ENCODE measurements at places on chromosomes 7 and 10.

GRCh38 chr10:103086261-103086660 lies 106.8 kb downstream of the NT5C2 start:
- no peak for DNase-seq

DNA sequence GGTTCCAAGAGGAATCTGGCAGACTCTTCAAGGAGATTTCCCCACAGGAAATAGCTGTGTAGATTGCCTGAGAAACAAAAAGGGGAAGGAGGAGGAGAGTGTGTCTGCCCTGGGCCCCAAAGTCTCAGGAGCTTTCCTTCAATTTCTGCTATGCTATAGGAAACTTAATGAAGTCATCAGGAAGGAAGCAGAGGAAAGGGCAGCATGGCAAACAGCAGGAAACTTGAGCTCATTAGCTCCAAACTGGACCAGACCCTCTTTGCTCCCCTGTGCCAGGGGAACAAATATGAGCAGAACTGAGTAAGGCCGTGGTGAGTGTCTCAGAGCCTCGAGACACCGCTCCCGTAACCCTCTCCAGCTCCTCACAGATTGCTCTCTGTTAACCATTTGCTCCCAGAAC lies 4.8 kb upstream of the KCNIP2 start:
- no peak for DNase-seq

- no peak for DNase-seq
Measured at GRCh38 chr10:69963835-69964710, 88.6 kb upstream of the MACROH2A2 start.

DNA sequence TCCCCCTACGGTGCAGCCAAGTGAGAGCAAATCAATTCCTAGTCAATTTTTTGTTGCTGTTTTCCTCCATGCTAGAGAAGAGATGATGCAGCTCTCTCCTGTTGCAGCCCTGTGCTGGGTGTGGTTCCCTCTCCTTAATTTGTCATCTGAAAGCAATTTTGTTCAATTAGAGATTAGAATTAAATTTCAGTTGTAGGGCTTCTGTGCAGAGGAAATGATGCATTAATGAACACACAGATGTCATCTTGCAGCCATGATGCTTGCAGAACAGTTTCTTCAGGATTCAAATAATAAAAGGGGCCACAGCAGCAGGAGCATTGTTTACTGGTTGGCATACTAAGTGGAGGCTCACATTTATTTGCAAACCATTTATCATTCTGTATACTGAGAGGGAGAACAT lies 266.0 kb downstream of the AUTS2 start:
- DNase-seq = no peak
